Dorsolateral prefrontal cortex (tissue), 122 donors: ENCODE measurements at places on chromosomes 7 and 10.

- no peak for DNase-seq
Measured at GRCh38 chr7:15335390-15335789, 226.4 kb downstream of the AGMO start.

GRCh38 chr7:92061154-92061553 is 73.1 kb downstream of the CYP51A1 start:
- DNase-seq = no peak

DNA sequence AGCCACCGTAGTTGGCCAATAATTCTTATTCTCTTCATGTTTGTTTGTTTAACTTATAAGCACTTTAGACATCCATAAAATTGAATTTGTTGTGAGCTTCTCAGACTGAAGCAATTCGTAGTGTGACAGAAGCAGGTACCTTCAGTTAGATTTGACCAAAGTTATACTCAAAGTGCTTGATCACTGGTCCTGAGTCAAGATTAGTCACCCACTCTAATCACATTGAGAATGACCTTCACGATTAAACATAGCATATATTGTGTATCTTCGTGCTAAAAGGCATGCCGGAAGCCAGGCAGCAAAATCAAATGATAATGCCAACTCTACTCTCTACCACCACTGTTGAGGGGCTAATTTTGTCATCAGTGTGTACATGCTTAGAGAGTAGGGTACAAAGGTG is 763.7 kb upstream of the MBL2 start:
- no peak for DNase-seq

DNA sequence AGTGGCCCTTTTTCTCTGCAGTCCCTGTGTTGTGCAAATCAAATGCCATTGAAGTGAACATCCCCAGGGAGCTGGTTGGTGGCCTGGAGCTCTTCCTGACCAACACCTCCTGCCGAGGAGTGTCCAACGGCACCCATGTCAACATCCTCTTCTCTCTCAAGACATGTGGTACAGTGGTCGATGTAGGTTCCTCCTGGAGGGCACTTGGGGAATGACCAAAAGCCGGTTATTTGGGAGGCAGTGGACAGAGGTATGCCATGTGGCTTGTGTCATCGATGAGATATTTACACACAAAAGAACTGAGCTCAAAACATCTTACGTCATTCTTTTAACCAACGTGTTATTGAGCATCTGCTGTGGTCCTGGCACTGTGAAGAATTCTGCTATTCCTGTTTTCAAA is 19.7 kb downstream of the OIT3 start:
- no peak for DNase-seq

DNA sequence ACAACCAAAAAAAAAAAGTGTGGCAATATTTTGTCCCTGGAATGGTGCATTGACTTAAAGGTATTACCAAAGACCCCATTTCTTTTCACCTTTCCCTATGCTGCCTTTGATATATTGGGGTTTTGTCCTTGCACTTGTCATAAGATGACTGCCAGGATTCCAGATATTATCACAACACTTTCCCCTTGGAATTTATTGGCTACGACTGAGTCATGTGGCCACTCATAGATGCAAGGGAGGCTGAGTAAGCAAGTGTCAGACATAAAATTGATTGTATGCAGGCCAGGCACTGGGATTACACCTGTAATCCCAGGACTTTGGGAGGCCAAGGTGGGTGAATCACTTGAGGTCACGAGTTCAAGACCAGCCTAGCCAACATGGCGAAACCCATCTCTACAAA is 83.6 kb downstream of the PPP1R3C start:
- no peak for DNase-seq
